ENCODE measurements at places on chromosomes 7 and 10. TPM values are rescaled to one million over a fixed set of nuclear protein-coding genes. Genes with fewer than 3 reads are reported as not detected.

Gene CLCN1
- 0.14 TPM for total RNA-seq

Gene MRPL32
- total RNA-seq = 59.8 TPM

Gene PRRT4
- not detected for total RNA-seq

Gene LHFPL3
- not detected for total RNA-seq

Gene TDRD1
- 0.83 TPM for total RNA-seq

Gene GDF10
- 1.2 TPM for total RNA-seq

Measured in smooth muscle cell of bladder (primary cell).